ENCODE measurements at places on chromosomes 6 and 20.

GRCh38 chr20:12372557-12372956 lies 454.9 kb downstream of the BTBD3 start:
- DNase-seq: no peak

GRCh38 chr6:11129908-11130565 lies 18.5 kb upstream of the ERVFRD-1 start:
- DNase-seq: no peak

GRCh38 chr6:26123675-26123946 lies 36.4 kb downstream of the HFE start:
- peak; percentile 52 for DNase-seq

DNA sequence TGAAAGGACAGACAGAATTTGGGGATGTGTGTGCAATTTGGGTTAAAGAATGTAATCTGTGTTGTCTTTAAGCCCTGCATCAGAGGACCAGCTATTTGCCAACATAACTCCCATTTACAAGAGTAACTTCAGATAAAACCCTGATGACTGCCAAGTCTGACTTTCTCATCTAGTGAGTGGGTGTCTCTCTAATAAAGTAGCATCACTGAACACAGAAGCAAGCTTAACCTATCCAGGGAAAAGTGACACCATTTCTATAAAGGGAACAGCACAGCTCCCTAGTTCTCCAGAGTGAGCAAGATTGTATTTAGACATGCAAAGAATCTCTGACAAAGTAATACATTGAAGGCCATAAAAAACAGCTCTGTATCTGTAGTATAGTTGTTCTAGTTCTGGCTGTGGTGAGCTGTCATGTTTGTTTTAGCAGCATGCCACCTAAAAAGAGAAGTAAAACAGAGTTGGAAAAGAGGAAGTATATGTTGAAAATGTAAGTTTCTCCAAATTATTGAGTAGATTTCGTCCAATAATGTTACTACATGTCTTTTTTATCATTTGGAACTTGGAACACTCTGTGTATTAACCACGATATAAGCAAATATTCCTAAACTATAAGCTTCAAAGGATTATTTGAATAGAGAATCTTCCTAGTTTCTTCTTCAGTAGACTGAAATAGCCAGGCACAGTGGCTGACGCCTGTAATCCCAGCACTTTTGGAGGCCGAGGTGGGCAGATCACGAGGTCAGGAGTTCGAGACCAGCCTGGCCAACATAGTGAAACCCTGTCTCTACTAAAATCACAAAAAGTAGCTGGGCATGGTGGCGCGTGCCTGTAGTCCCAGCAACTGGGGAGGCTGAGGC lies 8.8 kb upstream of the PIM1 start:
- DNase-seq: no peak

DNA sequence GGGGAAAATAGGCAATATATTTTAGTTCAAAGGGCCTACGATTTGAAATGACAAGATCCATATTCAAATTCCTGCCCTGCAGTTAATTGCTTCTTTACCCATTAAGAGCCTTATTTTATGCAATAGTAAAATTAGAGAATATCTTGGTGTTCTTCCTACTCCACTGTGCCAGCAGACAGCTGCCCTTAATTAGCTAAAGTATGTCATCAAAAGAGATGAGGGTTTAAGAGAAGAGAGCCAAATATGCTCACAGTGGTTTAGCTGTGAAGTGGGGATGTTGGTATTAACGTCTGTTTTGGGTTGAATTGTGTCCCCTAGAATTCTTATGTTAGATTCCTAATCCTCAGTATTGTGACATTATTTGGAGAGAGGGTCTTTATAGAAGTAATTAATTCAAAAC lies 148.1 kb downstream of the MOXD1 start:
- DNase-seq: no peak

DNA sequence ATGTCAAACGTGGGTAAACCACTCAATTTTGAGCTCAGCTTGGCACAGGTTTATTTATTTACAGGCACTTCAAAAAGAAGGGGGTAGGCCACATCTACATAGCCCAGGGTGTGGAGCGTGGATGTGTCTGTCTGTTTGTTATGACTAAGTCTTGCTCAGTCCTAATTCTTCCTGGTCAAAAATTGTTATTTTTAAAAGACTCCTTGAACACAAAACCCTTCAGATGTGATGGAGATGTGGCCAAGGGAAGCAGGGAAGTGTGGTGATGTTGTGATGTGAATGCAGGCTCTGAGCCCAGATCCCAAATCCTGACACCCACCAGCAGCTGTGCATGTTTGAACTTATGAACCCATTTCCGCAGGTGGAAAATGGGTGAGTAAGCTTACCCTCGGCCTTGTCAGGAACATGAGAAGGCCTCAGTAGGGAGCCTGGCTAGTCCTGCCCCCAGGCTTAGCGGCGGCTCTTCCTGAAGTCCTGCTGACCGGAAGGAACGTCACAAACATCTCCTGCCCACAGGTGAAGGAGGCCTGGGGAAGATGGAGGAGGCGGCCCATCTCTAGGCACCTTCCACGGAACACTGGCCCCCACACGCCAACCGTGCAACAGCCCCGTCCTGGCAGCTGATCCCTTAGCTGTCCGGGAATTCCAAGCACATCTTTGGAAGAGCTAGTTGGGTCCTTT lies 119.7 kb downstream of the MYLK4 start:
- DNase-seq: no peak

- DNase-seq: no peak
Measured at GRCh38 chr6:46263707-46264086, 92.9 kb upstream of the ENPP5 start.

DNA sequence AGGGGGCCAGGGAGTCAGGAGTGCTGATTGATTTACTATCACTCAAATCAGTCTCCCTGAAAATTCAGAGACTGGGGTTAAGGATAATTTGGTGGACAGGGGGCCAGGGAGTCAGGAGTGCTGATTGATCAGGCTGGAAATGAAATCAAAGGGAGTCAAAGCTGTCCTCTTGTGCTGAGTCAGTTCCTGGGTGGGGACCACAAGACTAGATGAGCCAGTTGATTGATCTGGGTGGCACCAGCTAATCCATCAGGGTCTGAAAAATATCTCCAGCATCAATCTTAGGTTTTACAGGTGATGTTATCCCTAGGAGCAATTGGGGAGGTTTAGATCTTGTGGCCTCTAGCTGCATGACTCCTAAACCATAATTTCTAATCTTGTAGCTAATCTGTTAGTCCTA lies 6.1 kb upstream of the AFG1L start:
- DNase-seq: no peak

DNA sequence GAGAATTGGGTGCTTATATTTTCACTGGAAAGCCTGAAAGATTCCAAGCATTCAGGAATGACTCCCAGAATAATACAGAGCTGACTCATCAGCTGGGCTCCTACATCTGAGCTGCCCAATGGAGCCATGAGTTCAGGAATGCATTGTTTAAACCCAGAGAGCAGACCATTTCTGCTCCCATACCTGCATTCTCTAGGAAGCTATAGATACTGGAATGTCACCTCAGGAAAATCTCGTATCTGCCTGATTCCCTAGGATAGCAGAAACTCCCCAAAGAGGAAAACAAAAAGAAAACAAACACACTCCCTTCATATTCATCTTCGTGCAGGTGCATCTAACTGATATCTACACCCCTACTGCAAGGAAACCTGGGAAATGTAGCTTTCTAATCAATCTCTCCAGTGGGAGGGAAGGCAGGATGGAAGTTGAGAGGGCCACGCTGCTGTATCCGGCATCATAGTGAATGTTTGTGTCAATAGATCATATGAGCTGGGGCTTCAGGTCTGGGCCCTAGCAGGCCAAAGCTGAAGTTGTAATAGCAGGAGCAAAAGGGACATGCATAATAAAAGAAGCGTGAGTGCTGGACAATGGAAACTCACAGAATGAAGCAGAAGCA lies 8.2 kb upstream of the SLC2A12 start:
- no peak for DNase-seq

DNA sequence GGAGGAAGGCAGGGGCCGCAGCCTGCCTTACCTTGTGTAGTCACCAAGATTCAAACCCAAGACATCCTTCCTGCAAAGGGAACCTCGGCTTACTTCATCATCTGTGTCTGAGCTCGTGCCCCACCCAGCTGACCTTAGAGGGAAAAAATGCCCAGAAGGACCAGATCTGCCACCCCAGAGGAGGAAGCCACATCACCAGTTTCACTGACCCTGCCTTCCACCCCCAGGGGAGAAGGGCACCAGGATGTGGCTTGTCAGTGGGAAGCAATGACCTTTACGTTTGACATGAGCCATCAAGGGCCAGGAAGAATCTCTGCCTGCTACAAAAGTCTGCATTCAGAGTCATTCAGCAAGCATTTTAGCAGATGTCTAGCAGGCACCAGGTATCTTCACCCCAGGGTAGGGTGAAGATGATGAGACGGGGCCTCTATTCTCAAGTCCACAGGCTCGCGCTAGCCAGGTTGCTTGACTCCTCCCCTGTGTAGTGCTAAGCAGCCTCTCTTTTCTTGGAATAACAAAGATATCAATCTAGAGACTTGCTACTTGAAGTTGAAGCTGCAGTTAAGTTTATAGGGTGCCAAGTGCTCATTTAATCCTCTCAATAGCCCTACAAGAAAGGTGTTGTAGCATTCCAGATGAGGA lies 28.1 kb downstream of the HM13 start:
- no peak for DNase-seq

DNA sequence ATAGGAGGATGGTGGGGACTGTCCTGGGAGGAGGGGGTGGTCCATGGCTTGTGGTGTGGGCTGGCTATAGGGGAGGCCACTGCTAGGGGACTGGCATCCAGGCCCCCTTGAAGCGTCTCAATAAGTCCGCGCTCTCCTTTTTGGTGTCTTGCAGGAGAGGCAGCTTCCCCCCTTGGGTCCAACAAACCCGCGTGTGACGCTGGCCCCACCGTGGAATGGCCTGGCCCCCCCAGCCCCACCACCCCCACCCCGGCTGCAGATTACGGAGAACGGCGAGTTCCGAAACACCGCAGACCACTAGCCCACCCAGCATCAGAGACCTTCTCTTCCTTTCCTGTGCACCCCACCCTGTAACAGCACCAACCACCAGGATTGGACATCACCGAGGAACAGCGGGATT lies 2.8 kb upstream of the ZBTB9 start:
- DNase-seq: no peak

DNA sequence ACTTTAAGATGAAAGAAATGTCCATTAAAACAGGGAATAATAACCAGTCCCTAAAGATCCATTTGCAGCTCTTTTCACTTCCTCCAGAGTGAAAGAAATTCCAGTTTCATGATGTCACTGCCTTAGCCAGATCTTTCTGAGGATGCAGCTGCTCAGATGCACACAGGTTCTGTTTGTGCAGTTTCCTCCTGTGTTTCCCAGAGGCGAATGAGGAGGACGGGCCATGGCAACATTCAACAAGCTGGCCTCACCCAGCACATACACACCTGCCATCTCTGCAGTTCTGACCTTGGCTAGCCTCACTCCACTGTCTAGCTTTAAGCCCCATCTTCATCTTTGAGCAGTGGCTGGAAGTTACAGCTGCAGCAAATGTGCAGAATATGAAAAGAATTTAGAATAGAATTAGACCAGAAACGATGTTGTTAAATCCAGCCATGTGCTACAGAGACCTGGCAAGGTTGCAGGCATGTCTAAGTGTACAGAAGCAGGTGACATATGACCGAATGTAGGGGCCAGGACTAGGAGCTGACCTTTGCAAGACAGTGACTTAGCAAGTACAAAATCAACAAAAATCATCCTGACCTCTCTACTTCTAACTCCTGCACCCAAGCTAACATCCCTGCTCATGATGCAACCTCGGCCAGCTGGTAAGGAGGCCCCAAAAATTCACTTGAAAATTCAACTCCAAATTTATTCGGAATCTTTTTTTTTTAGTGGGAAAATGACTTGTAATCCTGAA lies 35.0 kb downstream of the FAM50B start:
- no peak for DNase-seq

DNA sequence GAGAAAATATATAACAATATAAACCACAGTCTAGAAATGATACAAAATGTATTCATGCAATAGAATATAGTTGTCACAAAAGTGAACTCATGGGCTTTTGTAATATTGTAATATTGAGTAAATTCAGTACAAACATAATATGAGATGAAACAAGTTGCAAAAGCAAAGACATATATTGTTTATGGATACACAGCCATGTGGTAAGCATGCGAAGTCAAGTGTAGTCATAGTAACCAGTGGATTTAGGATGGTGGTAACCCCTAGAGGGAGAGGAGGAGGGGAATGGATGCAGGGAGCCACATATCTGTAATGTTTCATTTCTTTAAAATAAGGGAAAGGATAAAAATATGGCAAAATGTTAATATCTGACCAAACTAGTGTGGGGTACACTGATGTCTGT lies 47.3 kb downstream of the ARMC2 start:
- DNase-seq: no peak

GRCh38 chr6:157292202-157292601 lies 31.1 kb downstream of the TMEM242 start:
- no peak for DNase-seq

- DNase-seq: no peak
Measured at GRCh38 chr20:43408848-43409576, 48.7 kb upstream of the SRSF6 start.

DNA sequence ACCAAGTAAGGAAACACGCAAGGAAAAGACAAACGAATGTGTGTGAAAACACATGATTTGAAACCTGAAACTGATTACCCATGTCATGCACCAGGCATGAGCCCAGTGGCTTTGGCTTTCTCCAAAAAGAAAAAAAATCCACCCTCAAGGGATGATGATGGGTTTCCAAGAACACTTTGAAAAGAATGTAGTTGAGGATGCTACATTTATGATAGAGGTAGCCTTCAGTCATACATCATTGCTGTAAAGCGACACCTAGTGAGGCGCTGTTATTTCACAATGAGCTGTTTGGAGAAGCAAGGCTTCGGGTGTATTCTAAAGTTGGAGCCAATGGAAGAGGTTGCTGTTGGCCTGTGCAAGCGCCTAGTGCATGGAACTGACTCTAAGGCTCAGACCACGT lies 124.9 kb downstream of the SCML4 start:
- DNase-seq: no peak

DNA sequence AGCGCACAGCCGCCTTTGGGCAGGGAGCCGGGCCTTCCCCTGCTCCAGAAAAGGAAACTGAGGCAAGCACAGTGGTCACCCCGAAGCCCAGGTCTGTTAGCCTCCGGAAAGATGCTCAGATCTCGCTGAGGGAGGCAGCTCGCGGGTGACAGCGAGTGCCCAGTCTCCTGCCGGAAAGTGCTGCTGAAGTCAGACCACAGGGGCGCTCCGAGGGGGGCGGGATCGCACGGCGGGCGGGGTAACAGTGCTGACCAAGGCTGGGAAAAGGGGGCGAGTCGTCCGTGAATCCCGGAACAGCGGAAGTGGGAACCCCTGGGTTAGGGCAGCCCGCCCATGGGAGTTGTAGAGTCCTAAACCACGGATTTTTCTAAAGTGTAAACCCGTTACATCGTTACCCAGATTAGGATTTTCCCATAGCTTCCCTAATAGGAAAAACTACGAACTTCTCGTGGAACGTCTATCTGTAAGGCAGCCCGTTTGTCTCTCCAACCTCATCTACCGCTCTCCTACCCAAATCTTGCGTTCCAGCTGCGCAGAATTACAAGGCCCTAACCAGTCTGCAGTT lies 504 bp downstream of the VPS16 start:
- no peak for DNase-seq

DNA sequence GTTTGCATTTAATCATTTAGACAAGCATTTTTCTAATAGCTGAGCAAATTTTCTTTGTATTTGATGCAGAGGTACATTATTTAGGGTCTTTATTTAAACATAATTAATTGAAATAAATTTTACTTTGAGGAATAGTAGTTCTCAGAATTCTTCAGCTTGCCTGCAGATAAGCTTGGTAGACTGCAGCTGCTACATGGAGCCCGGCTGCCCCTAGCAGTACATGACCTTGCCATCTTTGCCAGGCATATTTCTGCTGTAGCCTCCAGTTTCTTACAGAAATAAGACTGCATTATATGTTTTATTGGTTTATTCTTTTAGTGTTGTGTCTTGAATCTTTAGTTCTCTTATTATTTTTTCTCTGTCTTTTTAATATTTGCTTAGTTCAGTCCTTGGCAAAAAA lies 396.8 kb downstream of the QKI start:
- DNase-seq: no peak
